ENCODE measurements at places on chromosomes 4 and X. TPM values are rescaled to one million over a fixed set of nuclear protein-coding genes. Genes with fewer than 3 reads are reported as not detected.

Gene GAGE1
- not detected for total RNA-seq

Gene USP17L24
- total RNA-seq: not detected

Gene KCND1
- 1.5 TPM for total RNA-seq

Gene TLR1
- total RNA-seq: not detected

Gene INTU
- total RNA-seq: 4.4 TPM

Gene TMEM185A
- total RNA-seq: 14.0 TPM

Gene ETDB
- not detected for total RNA-seq

Gene SLC49A3
- total RNA-seq: 9.1 TPM

Gene GLRB
- 11.3 TPM for total RNA-seq

Gene NHSL2
- 3.2 TPM for total RNA-seq

Gene DCAF12L1
- not detected for total RNA-seq

- no peak overlapping the region for H3K27ac ChIP-seq
- H3K27me3 ChIP-seq: no peaks in the 10 kb centered on the region
- no peaks in the 10 kb centered on the region for H3K36me3 ChIP-seq
- no peaks in the 10 kb centered on the region for H3K4me1 ChIP-seq
- no peak overlapping the region for H3K4me3 ChIP-seq
These were observed 13.4 kb upstream of the CLCN4 start for GRCh38 chrX:10143071-10143983.

- no peaks in the 10 kb centered on the region for H3K36me3 ChIP-seq
- no peak for DNase-seq
- H3K27ac ChIP-seq: no peak overlapping the region
- no peaks in the 10 kb centered on the region for H3K27me3 ChIP-seq
- no peak overlapping the region for H3K4me3 ChIP-seq
These were observed 359.6 kb upstream of the NOCT start for GRCh38 chr4:138655985-138656384.

GRCh38 chr4:22668702-22669101, 24.0 kb upstream of the GBA3 start:
- H3K27me3 ChIP-seq: no peaks in the 10 kb centered on the region
- no peak for DNase-seq
- H3K27ac ChIP-seq: no peak overlapping the region
- no peak overlapping the region for H3K4me3 ChIP-seq
- no peaks in the 10 kb centered on the region for H3K36me3 ChIP-seq

GRCh38 chrX:130443875-130444274, 42.1 kb downstream of the RBMX2 start:
- no peak overlapping the region for H3K4me3 ChIP-seq
- DNase-seq: no peak
- no peaks in the 10 kb centered on the region for H3K4me1 ChIP-seq
- no peak overlapping the region for H3K27ac ChIP-seq
- no peaks in the 10 kb centered on the region for H3K27me3 ChIP-seq

DNA sequence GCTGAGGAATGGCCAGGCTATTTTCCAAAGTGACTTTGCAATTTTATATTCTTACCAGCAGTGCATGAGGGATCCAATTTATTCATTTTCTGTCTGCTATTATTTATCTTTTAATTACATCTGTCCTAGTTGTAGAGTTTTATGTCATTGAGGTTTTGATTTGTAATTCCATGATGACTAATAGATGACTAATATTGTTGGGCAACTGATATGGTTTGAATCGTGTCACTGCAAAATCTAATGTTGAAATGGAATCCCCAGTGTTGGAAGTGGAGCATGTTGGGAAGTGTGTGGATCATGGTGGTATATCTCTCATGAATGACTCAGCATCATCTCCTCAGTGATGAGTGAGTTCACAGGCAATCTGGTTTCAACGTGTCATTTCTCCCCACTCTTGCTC, 201.5 kb downstream of the TBX22 start:
- H3K4me1 ChIP-seq: no peaks in the 10 kb centered on the region
- peak; percentile 0 for DNase-seq
- H3K27ac ChIP-seq: no peak overlapping the region

DNA sequence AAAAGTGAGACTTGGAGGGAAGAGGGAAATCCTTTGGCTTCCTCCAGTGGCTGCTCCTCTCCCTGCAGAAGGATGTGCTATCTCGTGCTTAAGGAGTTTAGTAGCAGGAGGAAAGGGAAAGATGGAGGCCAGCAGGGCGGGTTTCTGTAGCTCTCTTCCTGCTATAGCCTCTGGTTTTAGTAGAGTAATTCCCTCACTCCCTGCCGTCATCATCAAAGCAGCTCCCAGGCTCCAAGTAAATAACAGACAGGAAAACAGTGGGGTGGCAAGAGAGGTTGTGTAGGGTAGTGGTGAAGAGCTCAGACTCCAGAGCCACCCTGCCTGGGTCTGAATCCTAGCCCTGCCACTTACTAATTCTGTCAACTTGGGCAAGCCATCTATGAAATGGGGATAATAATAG, 81.5 kb upstream of the CITED1 start:
- H3K27ac ChIP-seq: no peak overlapping the region
- H3K4me1 ChIP-seq: no peaks in the 10 kb centered on the region
- H3K36me3 ChIP-seq: no peaks in the 10 kb centered on the region
- no peak overlapping the region for H3K4me3 ChIP-seq

GRCh38 chr4:184384810-184385557, 89.4 kb downstream of the IRF2 start:
- H3K27ac ChIP-seq: no peak overlapping the region
- H3K4me1 ChIP-seq: peaks cover 18% of the 10 kb centered on the region
- H3K4me3 ChIP-seq: peak overlapping the region; percentile 75

DNA sequence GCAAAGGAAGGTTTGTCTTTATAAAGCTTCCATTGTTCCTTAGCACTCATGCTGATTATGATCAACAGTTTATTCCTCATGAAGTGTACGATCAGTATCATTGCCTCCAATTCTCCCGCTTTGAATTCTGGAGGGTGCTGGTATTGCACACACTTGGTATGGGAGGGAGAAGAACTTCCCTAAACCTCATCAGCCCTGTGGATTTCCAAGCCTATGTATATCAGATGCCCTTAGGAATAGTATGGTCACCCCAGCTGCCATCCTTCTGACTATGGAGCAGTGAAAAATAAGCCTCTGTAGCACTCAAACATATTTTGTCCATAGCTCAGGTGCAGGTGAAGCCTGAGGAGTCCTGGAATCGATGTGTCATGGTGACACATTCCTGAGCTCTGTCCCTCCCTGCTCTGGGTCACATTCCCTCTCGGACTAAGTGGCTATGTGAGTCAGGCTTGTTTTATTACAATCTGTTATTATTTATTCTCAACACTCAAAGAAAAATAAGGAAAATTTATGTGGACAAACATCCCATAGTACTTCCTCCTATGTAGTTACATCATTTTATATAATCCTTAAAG, 2.0 kb upstream of the ZDHHC9 start:
- no peak overlapping the region for H3K27ac ChIP-seq
- no peaks in the 10 kb centered on the region for H3K27me3 ChIP-seq
- H3K4me1 ChIP-seq: peaks cover 8% of the 10 kb centered on the region
- no peak overlapping the region for H3K4me3 ChIP-seq
- DNase-seq: no peak

DNA sequence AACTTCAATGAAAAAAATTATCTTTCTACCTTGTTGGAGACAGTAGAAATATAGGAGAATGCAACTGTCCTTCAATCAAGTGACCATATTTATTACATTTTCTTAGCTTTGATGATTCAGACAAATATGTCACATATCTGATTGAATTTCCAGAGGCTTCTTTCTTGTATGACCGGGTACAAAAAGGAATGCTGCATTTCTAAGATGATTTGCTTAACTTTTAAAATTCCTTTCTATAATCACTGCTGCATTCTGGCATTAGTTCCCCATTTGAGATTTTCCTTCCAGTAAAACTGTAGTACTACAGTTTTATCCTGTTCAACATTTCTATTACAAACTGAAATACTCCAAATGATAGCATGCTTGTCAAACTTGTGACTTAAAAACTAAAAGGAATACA, 5.2 kb downstream of the MFSD8 start:
- no peak overlapping the region for H3K4me3 ChIP-seq
- H3K27ac ChIP-seq: no peak overlapping the region
- DNase-seq: peak; percentile 12
- 0 out of 2 replicates have a peak, but pooled peaks cover 5% of the 10 kb centered on the region for H3K4me1 ChIP-seq

DNA sequence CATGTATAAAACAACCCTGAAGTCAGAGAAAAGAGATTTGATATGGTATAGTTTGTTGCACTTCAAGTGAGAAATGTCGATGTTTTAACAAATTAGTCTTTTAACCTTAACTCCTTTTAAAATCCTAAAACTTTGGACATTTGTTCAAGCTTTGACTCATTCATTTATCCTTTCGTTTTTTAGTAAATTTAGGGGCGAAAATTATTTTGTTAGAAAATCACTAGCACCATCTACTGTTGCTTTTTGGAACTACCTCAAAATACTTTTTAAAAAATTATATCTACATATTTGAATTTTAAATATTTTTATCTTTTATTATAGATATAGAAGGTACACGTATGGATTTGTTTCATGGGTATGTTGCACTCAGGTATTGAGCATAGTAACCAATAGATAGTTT, 165.1 kb upstream of the POF1B start:
- no peaks in the 10 kb centered on the region for H3K27me3 ChIP-seq
- no peaks in the 10 kb centered on the region for H3K4me1 ChIP-seq
- no peaks in the 10 kb centered on the region for H3K36me3 ChIP-seq

- no peak overlapping the region for H3K4me3 ChIP-seq
- H3K4me1 ChIP-seq: peaks cover 13% of the 10 kb centered on the region
- H3K36me3 ChIP-seq: no peaks in the 10 kb centered on the region
- no peaks in the 10 kb centered on the region for H3K27me3 ChIP-seq
- H3K27ac ChIP-seq: no peak overlapping the region
These were observed 71.0 kb downstream of the MGST2 start for GRCh38 chr4:139736661-139737060.
